Activated CD8-positive, alpha-beta memory T cell treated with anti-CD3 and anti-CD28 coated beads for 4 hours (primary cell): ENCODE measurements at places on chromosomes 16 and 17.
A peak's percentile ranks its signal among the peaks of the same experiment; 100 is the strongest.

- DNase-seq: no peak
Measured at GRCh38 chr17:56832446-56832845, 1.3 kb downstream of the C17orf67 start.

DNA sequence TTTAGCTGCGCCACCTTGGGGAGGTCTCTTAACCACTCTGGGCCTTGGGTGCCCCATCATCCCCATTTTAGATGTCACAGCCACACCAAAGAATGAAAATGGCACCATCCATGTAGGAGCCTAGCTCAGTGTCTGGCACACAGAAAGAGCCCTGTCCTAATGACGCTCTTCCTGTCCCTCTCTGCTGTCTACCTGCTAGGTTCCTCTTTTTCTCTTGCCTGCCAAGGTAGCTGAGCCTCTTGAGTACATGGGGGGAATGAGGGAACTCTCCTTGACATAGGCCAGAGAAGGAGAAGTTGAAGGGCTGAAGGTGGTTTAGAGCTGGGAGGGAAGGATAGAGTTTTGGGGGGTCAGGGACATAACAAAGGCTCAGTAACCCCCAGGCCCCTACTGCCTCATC, 1.8 kb downstream of the RUNDC3A start:
- no peak for DNase-seq

DNA sequence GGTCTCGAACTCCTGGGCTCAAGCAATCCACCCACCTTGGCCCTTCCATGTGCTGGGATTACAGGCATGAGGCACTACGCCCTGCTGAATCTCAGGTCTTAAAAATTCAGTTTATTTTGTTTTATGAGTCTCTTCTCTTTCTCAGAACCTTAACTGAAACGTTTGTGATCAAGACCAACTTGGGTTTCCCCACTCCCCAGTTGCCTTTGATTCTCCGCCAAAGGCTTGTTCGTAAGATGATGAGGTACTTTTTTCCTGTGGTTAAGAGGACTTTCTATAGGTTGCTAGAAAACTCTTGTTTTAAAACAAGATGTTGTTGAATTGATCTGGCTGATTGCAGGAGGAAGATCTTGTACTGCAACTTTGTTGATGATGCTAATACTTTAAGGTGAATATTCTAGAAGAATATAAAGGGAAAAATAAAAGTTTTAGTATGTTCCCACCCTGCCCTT, 11.7 kb downstream of the ABCC1 start:
- DNase-seq: peak; percentile 58

DNA sequence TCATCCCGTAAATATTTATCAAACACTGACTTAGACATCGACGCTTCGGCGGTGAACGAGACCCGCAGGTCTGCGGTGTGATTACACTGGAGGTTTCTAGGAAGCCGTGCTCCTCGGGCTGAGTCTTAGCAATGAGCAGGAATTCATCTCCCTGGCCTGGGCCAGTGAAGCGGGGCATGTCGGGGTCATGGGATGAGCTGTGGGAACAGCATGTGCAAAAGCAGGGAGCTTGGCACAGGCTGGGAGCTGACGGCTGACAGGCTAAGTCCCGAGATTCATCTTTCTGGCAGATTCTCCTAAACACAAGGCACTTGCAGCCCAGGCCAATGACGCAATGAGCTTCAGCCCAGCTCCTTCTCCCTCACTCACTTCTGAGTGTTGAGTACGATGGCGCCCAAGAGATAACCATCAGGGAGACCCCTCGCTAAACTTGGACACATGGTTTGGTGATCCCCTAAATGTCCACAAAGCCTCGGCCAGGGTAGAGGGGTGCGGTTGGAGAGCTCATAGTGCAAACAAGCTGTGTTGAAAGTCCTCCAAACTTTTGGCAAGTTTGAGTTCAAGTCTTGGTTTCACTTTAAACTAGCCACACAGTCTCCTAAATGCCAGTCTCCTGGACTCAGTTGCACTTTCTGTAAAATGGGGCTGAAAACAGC, 12.8 kb downstream of the CRISPLD2 start:
- DNase-seq: no peak

- DNase-seq: peak; percentile 65
Measured at GRCh38 chr16:88781140-88782077, 3.6 kb downstream of the PIEZO1 start.
